ENCODE measurements at places on chromosomes 4 and X.

- no peak for DNase-seq
Measured at GRCh38 chrX:10028283-10029104, 61.3 kb downstream of the CLDN34 start.

DNA sequence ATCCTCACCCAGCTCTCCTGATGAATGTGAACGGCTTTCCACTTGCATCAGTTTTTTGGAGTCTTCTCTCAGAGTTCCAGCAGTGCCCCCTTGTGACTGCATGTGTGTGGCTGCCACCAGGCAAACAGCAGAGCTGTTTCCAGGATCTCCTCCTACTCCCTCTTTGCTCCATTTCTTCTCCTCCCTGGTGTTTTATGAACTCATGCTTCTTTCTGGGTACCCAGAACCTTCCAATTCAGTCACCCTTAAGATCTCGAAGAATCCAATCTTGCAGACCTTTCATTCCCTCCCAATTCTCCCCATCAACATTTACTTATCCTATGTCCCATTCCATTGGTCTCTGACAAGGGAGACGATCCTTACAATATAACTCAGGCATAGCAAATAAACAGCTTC is 6.8 kb upstream of the TCEANC start:
- peak; percentile 27 for DNase-seq

GRCh38 chrX:137052643-137053235 is 18.9 kb upstream of the GPR101 start:
- peak; percentile 22 for DNase-seq

DNA sequence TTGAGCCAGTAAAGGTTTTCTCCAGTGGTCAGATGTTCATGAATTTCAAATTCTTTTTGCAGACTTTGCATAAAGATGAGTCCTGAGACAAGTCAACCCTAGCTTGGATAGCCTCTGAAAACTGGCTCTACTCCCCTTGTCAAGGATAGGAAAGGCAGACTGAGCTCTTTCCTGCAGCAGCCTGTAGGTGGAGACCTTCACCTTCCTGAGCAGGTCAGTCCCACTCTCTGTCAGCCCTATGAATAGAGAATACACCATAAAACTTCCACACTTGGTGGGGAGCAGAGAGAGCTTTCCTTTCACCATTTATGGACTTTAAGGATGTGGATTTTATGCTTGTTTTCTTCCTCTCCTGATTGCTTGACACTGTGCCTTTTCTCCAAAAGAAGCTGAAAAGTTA is 41.9 kb downstream of the PCDH19 start:
- no peak for DNase-seq

- no peak for DNase-seq
Measured at GRCh38 chr4:110487873-110488272, 11.9 kb downstream of the ENPEP start.

DNA sequence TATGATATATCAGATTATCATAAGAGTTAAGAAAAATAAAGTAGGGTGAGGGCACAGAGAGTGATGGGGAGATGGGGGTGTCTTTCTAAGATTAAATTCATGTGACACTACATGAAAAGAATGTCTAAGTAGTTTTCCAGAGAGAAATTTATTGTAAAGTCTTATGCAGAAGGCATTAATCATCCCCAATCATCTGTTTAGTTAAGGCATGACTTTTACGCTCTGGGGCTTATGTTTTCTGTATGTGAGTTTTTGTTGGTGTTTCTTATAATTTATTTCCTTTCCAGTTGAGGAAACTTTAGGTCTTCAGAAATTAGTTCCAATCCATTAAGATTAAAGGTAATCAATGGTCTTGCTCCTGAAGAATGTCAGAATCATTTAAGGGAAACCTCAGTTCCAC is 383.0 kb upstream of the GALNT7 start:
- DNase-seq, result no peak

- DNase-seq, result no peak
Measured at GRCh38 chrX:79415056-79415455, 47.9 kb upstream of the ITM2A start.

DNA sequence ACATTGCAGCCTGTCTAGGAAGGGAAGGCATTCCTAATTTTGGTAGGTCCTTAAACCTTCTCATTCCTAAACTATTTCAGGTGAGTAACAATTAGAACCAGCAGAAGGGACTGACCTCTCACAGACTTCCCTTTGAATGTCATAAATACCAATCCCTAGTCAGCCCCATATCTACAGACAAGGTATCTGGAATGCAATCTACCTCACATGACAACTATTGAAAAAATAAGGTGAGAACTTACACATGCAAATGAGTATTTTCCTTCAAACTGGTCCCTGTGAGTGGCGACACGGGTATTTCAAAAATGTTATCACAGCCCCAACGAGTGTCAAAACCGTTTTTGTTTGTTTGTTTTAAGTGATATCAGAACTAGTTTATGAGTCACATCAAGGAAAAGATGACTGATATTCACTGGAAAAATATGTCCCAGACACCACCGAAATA is 102.4 kb upstream of the VCX2 start:
- no peak for DNase-seq

GRCh38 chr4:141021397-141022110 is 111.7 kb downstream of the RNF150 start:
- DNase-seq, result no peak

DNA sequence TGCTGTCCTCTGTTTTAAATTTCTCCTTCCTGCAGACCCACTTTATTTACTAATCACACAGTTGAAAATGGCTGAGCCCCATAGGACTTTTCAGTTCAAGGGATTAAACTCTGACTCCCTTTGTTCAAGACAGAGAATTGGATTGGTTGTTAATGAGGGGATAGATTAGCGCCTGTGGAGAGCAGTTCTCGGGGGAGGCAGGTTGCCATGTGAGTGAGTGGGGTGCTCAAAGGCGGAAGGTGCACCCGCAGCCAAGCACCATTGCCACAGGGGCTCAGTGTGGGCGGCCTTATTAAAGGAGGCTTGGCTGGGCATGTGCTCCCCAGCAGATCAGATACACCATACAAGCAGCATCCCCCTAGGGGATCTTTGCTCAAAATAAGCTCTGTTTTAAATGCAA is 7.9 kb upstream of the CBR4 start:
- DNase-seq, result no peak

GRCh38 chrX:5788910-5789309 is 439.8 kb downstream of the NLGN4X start:
- DNase-seq, result no peak

DNA sequence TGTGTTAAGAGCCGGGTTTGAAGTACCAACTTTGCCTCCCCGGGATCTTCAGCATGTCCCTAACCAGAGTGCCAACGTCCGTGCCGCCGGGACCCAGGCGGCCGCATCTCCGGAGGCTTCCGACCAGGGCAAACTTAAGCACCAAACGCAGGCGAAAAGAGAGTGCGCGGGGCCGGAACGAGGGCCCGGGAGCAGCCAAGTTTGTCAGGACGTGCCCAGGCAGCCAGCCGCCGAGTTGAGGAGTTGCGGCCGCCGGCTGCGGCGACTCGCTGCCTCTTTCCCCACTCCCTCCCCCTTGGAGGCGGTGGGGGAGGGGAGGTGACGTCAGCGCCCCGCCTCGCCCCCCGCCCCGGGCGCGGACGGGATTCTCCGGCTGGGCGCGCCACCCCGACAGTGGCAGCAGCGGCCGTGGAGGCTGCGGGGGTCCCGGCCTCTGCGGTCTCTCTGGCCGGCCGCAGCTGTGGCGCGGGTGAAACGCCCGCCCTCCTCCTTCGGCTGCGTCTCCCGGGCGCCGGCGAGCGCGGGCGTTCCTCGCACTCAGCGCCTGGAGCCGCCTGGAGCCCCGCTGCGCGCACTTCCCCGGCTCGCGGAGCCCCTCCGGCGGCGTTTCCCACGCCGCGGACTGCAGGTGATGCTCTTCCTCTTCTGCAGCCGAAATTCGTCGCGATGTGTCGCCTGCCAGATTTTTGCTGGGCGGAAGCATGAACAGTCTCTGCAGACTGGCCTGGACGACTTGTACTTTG is 2.9 kb upstream of the FAT1 start:
- no peak for DNase-seq

- no peak for DNase-seq
Measured at GRCh38 chr4:174045381-174045780, 238.1 kb downstream of the FBXO8 start.

DNA sequence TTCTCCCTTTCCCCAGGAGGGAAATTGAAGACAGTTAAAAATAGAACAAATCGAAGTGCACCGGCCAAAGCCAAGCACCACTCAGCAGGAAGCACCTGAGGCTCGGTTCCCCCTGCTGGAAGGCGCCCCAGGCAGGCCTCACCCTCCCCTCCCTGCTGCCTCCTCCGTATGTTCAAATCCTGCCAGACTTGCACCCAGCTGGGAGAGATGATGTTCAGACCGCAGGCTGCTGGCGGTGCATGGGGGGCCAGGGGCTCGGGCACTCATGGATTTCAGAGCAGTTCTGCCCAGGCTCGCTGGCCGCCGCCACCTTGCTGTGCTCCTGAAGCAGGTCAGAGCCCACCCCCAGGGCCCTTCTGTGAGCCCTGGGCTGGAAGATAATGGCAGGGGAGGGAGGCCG is 91.4 kb downstream of the DCTD start:
- no peak for DNase-seq

DNA sequence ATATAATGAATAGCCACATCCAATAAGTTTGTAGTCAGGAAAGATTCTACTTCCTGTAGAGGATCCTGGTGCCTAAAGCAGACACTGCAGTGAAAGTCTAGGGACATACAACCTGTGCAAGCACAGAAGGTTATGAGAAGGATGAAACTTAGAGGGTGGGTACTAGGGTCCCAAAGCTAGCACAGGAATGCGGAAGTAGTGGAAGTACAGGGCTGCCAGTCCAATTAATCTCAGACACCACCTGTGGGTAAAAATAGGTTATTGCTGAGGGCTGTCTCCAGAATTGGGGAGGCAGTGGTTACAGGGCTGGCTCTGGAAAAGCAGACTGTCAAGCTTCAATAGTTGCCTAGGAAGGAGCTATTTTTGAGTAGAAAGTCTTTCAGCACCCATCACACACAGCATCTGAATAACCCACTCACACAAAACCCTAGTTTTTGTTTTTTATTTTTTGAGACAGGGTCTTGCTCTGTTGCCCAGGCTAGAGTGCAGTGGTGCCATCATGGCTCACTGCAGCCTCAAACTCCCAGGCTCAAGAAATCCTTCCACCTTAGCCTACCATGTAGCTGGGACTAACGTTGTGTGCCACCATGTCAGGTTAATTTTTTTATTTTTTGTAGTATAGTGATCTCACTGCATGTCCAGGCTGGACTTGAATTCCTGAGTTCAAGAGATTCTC is 50.8 kb upstream of the ELF2 start:
- no peak for DNase-seq

DNA sequence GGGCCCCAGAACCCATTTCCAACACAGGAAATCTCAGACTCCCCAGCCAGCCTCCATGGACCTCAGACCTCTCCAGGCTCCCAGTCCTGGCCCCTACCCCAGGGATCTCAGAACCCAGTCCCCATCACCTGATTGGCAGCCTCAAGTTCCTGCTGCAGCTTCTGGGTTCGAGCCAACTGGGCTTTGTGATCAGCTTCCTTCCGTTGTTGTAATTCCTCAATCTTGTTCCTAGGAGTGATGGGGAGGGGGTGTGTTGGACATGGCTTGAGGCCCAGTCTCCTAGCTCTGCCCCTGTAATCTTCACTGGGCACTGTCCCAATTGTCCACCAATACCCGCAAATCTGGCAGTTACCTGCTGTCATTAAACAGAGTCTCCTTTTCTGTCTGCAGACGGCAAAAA is 12.6 kb downstream of the GRIPAP1 start:
- DNase-seq, result no peak

DNA sequence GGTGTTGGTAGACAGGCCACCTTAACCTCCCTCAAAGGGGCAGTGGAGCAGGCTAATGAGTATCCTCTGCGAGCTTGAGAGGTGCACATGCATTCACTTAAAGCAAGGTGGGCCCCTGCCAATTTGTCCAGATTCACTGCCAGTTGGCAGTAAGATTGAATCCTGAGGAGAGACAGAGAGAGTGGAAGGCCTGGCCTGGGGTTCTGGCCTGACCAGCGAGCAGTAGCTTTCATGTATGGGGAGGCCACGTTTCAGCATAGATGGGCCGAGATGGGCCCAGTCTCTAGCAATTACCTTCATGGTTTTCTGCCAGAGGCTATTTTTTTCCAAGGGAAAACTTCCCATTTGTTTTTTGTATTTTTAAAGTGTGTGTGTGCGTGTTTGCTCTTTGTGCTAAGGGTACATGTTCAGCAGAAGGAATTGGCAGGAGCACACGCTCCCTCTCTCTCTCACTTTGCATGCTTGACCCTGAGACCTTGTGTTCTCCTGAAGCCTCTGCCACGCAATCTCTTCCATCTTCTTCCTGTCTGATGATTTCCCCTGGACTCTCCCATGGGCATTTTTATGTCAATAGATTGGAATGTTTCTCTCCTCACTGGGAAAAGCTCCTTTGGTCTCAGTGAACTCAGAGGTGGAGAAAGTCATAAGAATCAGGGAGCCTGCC is 215.8 kb upstream of the SFRP2 start:
- DNase-seq, result no peak

GRCh38 chr4:100929135-100929534 is 411.3 kb upstream of the EMCN start:
- DNase-seq, result no peak

DNA sequence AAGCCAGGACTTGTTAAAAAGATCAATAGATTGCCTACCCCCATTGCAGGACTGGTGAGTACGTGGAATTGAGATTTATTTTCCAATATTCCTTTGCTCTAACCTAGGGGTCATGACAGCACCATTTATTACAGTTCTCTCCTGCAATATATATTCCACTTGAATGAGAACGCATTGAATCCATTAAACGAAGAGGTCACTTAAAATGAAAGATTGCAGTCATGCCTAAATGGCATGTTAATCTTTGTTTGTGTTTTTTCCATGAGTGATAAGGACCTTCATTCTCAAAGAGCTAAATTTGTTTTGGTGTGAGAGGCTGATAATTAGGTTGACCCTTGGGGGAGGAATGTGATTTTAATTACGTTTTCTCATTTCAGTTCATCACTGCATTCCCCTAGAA is 13.5 kb upstream of the LIMCH1 start:
- DNase-seq, result no peak

DNA sequence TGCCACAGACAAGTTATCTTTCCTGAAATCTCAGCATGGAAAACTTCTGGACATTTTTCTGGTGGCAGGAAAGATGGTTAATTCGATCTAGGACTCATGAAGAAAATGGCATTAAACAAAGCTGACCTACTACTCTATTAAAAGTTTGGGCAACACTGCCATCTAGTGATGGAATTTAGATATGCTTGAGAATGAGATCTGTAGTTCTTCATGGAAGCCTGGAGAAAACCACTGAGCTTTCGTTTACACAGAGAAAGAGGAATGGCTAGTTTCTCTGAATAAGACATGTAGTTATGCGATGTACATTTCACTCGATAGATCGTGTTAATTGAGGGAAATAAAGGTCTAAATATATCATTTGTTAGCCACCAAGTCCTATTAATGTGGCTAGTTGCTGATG is 51.7 kb upstream of the CHRDL1 start:
- no peak for DNase-seq

- DNase-seq, result no peak
Measured at GRCh38 chrX:67342138-67342537, 201.7 kb upstream of the AR start.
